ENCODE measurements at places on chromosomes 1 and 21. TPM values are rescaled to one million over a fixed set of nuclear protein-coding genes. Genes with fewer than 3 reads are reported as not detected.

The CLDN19 gene
- not detected for total RNA-seq

The ILDR2 gene
- total RNA-seq = 0.08 TPM

The VSIG8 gene
- 1.2 TPM for total RNA-seq

The CYP4A11 gene
- not detected for total RNA-seq

The CNKSR1 gene
- 19.7 TPM for total RNA-seq

The SLC25A34 gene
- 0.68 TPM for total RNA-seq

The ZNF683 gene
- not detected for total RNA-seq

The SLAMF9 gene
- 0.28 TPM for total RNA-seq

The DFFA gene
- 31.6 TPM for total RNA-seq

The ARHGEF19 gene
- 21.9 TPM for total RNA-seq

The ADCY10 gene
- total RNA-seq = not detected

The CEPT1 gene
- 23.3 TPM for total RNA-seq

The MYBPH gene
- total RNA-seq = not detected

The FCGR3A gene
- 1.00 TPM for total RNA-seq

The ABCA4 gene
- 0.08 TPM for total RNA-seq

The HTR6 gene
- not detected for total RNA-seq

The DMBX1 gene
- total RNA-seq = not detected

The NID1 gene
- total RNA-seq = 5.3 TPM

The ESPN gene
- total RNA-seq = 33.4 TPM

The RASSF5 gene
- total RNA-seq = 38.7 TPM

The CHRNB2 gene
- total RNA-seq = 0.20 TPM

The S100A2 gene
- total RNA-seq = 4,166 TPM

The TRIM46 gene
- total RNA-seq = 0.12 TPM

The CRYBG2 gene
- 111 TPM for total RNA-seq

The ACTL8 gene
- total RNA-seq = 0.20 TPM

The DMRTA2 gene
- 1.7 TPM for total RNA-seq

The RNF186 gene
- 0.16 TPM for total RNA-seq

The PTPRC gene
- total RNA-seq = 3.5 TPM

The GBP5 gene
- 1.2 TPM for total RNA-seq

The PLA2G2F gene
- 0.04 TPM for total RNA-seq

The LYSMD1 gene
- total RNA-seq = 5.0 TPM

The KCNJ6 gene
- total RNA-seq = not detected

The ALPL gene
- 3.6 TPM for total RNA-seq

Measured in esophagus mucosa (tissue), 1 donor.